Activated naive CD4-positive, alpha-beta T cell treated with anti-CD3 and anti-CD28 coated beads, Interleukin-2, amount 10 ng/mL, durations not matched to agents 7 days and 5 days (primary cell): ENCODE measurements at places on chromosomes 2 and 18.

- peak; percentile 42 for DNase-seq
Measured at GRCh38 chr2:197889041-197889440, 84.6 kb downstream of the PLCL1 start.

DNA sequence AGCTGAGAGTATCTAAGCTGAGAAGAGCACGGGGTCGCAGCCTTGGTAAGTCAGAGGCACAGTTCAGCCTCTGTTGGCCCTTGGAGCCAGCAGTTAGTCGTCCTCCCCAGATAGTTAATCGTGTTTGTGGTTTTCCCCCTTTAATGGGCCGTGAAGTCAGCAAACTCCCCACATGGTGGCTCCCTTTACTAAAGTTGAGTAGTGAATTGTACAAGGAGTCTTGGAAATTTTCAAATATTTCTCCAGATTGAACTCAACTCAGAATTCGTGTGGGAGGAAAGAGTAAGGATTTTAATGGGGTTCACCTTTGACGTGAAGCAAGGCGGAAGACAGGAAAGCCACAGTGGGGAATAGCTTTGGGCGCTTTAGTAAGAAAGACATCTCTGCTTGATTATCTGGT is 2.4 kb upstream of the ADCYAP1 start:
- no peak for DNase-seq

- no peak for DNase-seq
Measured at GRCh38 chr2:241901500-241902351, 32.2 kb downstream of the RTP5 start.

DNA sequence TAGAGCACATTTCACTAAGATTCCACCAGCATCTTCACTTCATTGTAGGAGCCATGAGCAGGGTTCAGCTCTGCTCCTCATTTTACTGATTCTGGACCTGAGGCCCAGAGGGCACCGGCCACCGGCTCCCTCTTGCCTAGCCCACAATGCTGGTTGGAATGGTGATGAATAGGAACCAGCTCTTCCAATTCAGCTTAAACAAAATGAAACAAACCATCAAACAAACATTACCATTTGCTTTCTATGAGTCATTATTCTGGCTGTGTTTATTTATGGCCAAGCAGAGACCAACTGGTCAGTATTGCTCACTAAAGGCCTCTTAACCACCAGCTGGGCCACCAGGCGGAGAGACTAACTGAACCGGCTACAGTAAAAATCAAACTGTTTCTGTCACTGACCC is 176.7 kb downstream of the MTX2 start:
- DNase-seq: no peak

- DNase-seq: no peak
Measured at GRCh38 chr2:172788871-172789270, 53.2 kb downstream of the RAPGEF4 start.

DNA sequence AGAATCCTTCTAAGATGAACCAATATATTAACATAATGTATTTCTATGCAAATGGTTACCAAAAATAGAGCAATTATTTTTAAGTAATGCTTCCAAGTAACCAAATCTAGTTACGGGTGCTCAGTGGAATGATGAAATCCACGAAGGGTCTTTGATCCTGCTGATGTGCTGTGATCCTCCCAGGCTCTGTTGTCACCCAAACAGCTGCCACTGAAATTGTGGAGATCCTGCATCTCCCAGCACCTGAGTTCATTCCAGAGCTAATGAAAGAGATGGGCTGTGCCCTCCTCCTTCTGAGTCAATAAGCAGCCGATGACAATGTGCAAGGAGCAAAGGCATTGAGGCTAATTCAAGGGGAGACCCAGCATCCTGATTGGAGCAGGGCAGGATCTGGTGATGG is 362.4 kb upstream of the SOX11 start:
- DNase-seq: no peak

DNA sequence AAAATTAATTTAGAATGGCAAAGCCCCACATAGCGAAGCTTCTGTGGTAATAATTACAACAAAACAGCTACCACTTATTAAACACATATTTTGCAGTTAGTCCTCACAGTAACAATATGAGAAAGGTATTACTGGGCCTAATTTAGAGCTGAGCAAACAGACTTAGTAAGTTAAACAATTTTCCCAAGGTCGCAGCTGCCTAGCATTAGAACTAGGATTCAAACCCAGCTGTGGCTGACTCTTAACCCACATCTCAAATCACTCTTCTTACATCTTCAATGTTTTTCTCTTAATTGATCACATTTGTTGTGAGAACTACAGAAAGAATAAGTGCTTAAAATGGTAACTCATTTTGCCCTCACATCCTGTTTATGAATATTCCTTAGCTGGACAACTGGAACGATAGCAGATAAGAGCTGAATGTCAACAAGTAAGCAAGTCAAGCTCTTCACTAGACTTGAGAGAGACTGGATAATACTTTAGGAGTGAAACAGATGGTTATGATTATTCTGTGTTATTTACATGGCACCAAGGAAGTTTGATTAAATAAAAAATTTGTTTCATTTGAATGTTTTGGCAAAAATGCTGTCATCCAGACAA is 59.4 kb upstream of the TMEM17 start:
- DNase-seq: no peak

DNA sequence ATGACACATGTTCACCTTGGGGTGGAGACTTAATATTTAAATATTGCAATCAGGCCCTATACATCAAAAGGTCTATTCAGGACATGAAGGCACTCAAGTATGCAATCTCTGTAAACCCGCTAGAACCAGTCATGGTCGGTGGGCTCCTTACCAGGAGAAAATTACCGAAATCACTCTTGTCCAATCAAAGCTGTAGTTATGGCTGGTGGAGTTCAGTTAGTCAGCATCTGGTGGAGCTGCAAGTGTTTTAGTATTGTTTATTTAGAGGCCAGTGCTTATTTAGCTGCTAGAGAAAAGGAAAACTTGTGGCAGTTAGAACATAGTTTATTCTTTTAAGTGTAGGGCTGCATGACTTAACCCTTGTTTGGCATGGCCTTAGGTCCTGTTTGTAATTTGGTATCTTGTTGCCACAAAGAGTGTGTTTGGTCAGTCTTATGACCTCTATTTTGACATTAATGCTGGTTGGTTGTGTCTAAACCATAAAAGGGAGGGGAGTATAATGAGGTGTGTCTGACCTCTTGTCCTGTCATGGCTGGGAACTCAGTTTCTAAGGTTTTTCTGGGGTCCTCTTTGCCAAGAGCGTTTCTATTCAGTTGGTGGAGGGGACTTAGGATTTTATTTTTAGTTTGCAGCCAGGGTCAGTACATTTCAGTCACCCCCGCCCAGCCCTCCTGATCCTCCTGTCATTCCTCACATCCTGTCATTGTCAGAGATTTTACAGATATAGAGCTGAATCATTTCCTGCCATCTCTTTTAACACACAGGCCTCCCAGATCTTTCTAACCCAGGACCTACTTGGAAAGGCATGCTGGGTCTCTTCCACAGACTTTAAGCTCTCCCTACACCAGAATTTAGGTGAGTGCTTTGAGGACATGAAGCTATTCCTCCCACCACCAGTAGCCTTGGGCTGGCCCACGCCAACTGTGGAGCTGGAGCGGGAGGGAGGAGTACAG is 108.1 kb downstream of the XRCC5 start:
- DNase-seq: no peak

DNA sequence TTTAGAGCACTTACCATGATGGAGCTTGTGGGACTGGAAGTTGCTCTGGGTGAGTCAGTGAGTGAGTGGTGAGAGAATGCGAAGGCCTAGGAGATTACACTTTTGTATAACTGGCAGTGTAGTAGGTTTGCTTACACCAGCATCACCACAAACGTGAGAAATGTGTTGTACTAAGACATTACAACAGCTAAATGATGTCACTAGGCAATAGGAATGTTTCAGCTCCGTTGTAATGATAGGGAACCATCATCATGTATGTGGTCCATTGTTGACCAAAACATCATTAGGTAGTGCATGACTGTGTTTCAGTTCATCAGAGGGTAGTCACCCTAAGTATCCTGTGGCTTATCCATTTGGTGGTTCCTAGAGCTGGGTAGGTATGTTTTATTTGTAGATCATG is 11.9 kb downstream of the ZNF407 start:
- DNase-seq: no peak

DNA sequence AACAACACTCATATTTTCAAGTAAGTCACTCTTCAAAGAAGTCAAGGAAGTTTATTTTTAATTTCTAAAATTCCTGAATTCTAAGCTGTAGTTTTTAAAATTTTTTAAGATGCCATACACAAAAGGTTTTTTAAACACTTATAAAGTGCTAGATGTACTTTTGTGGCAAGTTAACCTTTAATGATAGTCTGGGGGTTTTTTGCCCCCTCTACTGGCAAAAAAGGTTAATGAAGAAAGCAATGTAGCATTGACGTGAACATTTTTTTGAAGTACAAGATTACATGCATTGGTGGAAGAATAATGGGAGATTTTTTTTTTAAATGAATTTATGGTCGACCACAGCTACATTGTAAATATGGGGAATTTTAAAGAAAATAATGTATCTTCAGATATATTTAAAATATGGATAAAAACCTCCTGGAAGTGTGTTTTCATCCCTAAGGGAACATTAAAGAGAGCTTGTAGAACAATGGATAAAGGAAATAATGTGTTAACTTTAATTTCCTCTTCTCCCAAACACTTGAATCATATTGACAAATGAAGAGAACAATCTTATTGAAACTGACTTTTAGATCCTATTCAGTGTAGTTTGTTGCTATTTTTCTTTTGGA is 12.6 kb downstream of the ITPRID2 start:
- no peak for DNase-seq

GRCh38 chr2:66481100-66481549 is 46.2 kb downstream of the MEIS1 start:
- no peak for DNase-seq

DNA sequence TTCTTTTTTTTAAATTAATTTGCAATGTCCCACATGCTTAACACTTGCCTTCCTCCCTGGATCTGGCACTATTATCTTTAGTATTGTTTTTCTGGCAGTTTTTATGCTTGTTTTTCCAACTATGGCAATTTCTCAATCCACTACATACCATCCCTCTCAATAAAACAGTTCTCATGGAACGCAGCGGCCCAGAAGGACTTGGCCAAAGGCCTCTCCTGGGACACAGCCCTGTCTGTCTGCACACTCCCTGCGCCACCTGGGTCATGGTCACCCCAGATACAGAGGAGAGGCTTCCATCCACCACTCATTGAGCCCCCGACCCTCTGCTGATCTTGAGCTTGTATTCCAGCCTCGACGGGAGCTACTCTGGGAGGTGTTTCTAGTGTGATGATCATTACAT is 91.2 kb downstream of the TWIST2 start:
- no peak for DNase-seq

DNA sequence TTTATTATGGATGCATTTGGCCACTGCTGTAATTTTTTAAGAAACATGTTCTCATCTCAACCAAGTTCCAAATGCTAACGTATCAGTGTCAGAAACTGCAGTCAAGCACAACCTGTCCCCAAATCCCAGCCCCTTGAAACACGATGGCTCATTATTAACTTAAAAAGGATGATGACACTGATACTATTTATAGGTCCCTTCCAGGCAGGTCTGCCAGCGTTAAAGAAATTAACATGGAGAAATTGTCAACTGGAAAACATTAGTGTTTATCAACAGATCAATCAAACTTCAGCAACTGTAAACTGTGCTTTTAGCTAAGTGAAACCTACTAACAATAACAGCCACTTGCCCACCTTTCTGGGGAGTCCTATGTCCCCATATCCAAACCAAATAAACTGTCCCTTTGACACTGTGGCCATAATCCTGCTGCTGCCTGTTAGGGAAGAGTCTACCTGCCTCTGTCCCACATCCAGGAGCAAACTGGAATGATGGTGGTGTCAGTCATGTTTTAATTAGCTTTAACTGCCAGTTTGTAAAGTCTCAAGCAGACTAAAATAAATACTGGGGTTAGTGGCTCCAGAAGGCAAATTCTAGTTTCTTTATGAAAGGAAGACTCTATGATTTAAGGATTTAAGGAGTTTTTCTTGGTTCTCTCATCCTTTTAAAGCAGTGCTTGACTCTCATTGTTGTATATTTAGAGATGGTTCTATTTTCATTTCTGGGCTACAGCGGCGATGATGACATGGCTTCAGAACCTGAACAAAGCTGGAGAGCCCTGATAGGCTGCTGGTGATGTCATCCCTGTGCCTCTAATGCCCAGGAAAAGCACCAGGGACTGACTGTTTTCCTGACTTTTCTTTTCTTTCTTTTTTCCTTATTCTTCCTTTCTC is 583.6 kb upstream of the PIK3C3 start:
- DNase-seq: no peak

- DNase-seq: no peak
Measured at GRCh38 chr2:620004-620403, 57.2 kb downstream of the TMEM18 start.

GRCh38 chr2:215764441-215765048 is 248.8 kb downstream of the MREG start:
- DNase-seq: no peak

DNA sequence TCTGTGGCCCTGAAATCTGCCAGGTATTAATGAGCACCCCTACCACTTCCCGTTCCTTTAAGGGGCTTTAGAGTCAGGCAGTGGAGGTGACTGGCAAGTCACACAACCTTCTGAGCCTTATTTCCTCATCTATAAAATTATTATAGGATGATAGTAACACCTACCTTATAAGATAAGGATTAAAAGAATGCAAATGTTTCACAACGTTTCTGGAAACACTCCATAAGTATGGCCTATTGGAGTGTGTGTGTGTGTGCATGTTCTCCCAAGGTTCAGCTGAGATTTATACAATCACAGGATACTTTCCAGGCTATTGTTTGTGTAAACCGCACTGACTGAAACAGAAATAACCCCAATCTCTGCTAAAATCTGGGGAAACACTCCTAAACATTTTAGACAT is 176.0 kb downstream of the PDE11A start:
- DNase-seq: no peak

DNA sequence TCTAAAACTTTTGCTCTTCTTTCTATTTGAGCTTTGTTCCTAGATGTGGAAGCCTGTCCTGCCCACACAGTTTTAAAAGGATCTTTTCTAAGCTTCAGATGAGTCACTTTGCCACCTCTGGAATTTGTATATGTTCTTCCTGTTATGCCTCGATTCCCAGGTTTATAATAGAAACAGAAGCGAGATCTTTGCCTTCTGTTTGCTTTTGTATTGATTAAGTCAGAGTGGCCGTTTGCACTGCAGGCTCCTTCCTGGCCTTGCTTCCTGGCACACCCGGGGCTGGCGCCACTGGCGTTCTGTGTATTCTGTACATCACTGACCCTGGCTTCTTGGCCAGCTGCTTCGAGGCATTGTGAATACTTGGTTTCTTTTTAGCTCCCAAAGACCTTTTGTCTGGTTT is 91.8 kb downstream of the MTCL1 start:
- no peak for DNase-seq

DNA sequence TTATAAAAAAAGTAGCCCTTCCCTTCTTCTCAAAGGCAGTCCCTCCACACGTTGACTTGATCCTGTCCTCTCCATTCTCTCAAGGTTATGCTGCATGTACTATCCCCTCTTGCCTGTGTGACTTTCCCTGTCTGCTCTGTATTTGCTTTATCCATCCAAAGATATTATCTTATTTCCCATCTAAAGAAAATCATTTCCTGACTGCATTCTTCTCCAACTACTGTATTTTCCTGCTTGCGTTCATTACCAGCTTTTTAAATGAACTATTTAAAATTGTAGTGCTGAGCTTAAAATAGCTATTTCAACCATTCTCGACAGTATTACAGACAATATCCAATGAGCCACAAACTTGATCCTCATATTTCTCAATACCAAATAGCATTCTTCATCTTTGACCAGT is 716.0 kb upstream of the REG3G start:
- no peak for DNase-seq

- peak; percentile 17 for DNase-seq
Measured at GRCh38 chr2:120758181-120759144, 22.8 kb downstream of the GLI2 start.

GRCh38 chr18:62981566-62981965 is 266.2 kb downstream of the PHLPP1 start:
- DNase-seq: no peak
